HCT116 (cell line): ENCODE measurements at places on chromosomes 11 and 22. TPM values are rescaled to one million over a fixed set of nuclear protein-coding genes. Genes with fewer than 3 reads are reported as not detected.

GRCh38 chr11:30775233-30775522 is 189.0 kb upstream of the MPPED2 start:
- no peak for DNase-seq
- no peak overlapping the region for H3K4me3 ChIP-seq
- no peaks in the 10 kb centered on the region for H3K36me3 ChIP-seq
- no peaks in the 10 kb centered on the region for H3K4me1 ChIP-seq
- no peak overlapping the region for H3K27ac ChIP-seq
- H3K27me3 ChIP-seq = 0 out of 2 replicates have a peak, but pooled peaks cover 25% of the 10 kb centered on the region

DNA sequence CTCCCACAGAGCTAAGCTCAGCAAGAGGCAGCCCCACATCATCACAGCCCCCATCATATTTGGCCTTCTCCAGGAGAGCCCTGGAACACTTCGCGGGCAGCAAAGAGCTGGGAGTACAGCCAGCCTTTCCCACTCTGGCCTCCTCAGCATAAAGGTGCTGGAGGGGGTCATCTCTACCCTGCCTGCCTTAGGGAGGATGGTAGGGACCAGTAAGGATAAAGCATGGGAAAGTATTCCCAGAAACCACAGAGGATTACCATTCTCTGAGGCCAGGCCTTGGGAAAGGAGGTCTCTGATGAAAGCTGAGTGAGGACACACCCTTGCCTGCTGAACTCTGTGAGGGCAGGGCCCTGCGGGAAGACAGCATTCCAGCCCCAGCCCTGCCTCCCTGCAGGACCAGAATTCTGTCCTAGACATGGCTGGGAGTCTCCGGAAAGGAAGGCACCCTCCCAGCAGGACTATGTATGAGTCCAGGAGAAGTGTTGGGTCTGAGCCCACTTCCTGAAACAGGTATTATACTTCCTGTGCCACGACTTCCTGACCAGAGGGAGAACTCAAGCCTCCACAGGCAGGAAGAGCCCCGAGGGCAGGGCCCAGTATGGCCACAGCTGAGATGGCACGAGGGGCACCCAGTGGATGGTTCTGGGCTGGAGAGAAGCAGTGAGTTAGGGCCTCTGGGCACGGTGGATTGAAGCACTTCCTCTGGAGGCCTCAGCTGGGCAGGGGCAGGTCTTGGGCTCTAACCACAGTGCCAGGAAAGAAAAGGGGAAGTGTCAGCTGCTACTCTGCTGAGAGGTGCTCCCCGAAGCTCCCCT is 12.9 kb upstream of the CASTOR1 start:
- H3K27me3 ChIP-seq = no peaks in the 10 kb centered on the region
- no peak for DNase-seq
- H3K27ac ChIP-seq = peak overlapping the region; percentile 50
- H3K4me3 ChIP-seq = no peak overlapping the region
- peaks cover 77% of the 10 kb centered on the region for H3K4me1 ChIP-seq

GRCh38 chr22:33163815-33164214 is 105.6 kb upstream of the SYN3 start:
- H3K4me1 ChIP-seq = no peaks in the 10 kb centered on the region
- H3K27ac ChIP-seq = no peak overlapping the region
- DNase-seq = no peak
- no peak overlapping the region for H3K4me3 ChIP-seq
- no peaks in the 10 kb centered on the region for H3K27me3 ChIP-seq

The C11orf58 gene
- 108 TPM for total RNA-seq

The OR8G5 gene
- not detected for total RNA-seq
